ENCODE measurements at places on chromosomes 3 and 15.

DNA sequence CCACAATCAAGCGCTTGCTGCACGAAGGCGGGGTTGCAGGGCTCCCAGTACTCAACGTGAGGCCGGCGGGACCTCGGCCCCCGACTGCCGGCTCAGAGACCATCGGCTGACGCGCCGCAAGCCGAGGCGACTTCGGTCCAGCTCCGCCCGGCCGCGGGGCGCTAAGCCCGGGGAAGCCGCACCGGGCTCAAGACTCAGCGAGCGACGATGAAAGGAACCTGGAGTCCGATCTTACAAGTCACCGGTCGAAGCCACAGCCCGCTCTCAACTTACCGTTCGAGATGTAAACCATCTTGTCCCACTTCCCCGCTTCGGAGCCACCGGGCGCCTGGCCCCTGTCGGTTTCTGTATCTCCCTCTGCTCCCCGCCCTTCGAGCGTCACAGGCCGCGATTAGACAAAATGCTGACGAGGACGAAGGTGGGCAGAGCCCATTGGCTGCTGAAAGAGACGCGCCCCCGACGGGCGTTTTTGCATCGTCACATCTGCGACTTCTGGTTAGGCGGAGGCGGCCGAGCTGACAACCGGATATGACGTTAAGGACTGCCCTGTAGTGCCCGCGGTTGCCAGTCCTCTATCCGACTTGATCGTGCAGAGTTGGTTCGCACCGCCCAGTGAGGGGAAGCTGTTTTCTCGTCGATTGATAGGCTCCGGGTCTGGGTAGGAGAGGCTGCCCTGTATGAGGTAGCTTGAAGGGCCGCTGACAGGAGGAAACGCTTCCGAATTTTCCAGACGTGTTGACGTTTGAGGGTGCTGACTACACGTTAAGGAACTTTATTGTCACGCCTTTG lies at the start of gene SELENOK:
SELENOK (minus strand) TSS at position 363 of the 789 bp plus-strand sequence.
- H3K4me3 ChIP-seq, result peak within 1 kb of the TSS; percentile 96
- peaks cover 5% of the 10 kb centered on the region for H3K27me3 ChIP-seq
- H3K36me3 ChIP-seq, result no peaks in the 10 kb centered on the region
- DNase-seq, result peak; percentile 100
- peak within 1 kb of the TSS; percentile 92 for H3K27ac ChIP-seq
- peaks cover 16% of the 10 kb centered on the region for H3K4me1 ChIP-seq

DNA sequence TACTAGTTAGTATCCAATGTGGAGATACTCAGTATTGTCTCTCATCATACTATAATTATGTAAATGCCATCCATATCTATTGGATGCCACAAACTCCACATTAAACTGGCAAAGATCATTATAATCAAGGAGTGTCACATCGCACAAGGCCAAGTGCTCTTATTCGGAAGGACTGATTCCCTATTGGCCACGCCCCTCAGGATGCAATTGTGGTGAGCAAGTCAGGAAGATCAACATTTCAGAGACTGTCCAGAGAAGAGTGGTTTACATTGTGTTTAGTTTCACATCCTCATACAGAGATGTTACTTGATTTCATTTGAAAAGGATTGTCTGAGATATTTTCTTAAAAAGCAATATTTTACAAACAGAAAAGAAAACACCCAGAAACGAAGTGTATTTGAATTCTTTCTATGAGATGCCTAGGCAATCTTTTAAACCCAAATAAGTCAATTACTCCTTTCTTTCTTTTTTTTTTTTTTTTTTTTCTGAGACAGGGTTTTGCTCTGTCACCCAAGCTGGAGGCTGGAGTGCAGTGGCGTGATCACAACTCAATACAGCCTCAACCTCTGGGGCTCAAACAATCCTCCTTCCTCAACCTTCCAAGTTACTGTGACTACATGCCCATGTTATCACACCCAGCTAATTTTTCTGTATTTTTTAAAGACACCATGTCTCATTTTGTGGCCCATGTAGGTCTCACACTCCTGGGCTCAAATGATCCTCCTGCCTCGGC lies 369.1 kb downstream of the RBMS3 start:
- no peaks in the 10 kb centered on the region for H3K4me1 ChIP-seq
- H3K4me3 ChIP-seq, result no peak overlapping the region
- H3K27me3 ChIP-seq, result no peaks in the 10 kb centered on the region
- no peak overlapping the region for H3K27ac ChIP-seq

DNA sequence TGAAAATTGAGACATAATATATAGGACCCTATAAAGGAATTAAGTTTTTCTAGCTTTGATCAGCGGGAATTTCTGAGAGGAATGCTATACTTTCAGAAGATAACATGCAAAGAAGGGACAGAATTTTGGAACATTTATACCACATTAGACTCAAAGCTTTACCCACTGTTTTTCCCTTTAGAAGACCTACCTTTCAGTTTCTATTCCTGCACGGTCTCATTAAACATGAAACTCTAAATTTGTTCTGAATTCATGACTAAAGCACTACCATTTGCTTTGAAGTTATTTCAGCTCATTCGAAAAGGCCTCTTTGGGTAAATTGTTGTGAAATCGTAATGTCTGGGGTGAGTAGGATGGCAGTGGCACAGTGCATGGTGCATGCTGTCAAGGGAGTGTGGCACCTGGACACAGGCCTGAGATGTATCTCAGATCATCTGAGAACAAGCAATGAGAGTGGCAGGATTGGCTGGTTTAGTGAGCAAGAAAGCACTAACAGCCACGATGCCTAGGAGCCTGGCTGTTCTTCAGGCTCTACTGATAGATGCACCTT lies 42.5 kb downstream of the CHCHD4 start:
- H3K27me3 ChIP-seq, result no peaks in the 10 kb centered on the region
- H3K36me3 ChIP-seq, result no peaks in the 10 kb centered on the region
- no peaks in the 10 kb centered on the region for H3K4me1 ChIP-seq
- no peak overlapping the region for H3K27ac ChIP-seq

- H3K4me1 ChIP-seq, result peaks cover 50% of the 10 kb centered on the region
- H3K27ac ChIP-seq, result peak overlapping the region; percentile 32
- H3K4me3 ChIP-seq, result no peak overlapping the region
- no peaks in the 10 kb centered on the region for H3K27me3 ChIP-seq
Observed at GRCh38 chr3:46867550-46867898, 4.3 kb upstream of the MYL3 start.

All from suprapubic skin (tissue), 4 donors.